ENCODE measurements at places on chromosomes 3 and 15.

GRCh38 chr3:194245975-194246561, 105.1 kb downstream of the CPN2 start:
- no peak for DNase-seq

DNA sequence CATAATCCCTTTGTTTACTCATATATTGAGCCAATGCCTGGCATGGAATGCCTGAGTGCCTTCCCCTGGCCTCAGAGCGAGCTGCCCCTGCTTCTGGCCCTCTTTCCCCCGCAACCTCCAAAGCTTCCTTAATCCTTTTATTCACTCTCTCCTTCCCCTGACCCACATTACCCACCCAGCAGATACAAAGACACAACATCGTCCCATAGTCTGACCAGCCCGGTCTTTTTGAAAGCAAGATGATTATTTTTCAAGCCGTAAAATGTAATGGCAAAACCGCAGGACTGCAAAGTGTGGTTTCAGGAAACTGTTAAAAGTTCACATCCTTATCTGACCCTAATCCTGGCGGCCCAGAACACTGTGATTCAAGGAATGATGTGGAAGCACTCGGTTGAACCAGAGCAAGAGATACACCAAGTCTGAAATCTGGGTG, 78.4 kb upstream of the LRTM1 start:
- no peak for DNase-seq

- DNase-seq, result no peak
Observed at GRCh38 chr3:121436074-121436473, 109.7 kb downstream of the POLQ start.

- no peak for DNase-seq
Observed at GRCh38 chr15:37040072-37040742, 60.1 kb downstream of the MEIS2 start.

GRCh38 chr3:139601191-139601961, 61.8 kb upstream of the RBP1 start:
- DNase-seq, result no peak
